ENCODE measurements at places on chromosomes 12 and 14. TPM values are rescaled to one million over a fixed set of nuclear protein-coding genes. Genes with fewer than 3 reads are reported as not detected.
A peak's percentile ranks its signal among the peaks of the same experiment; 100 is the strongest.

DNA sequence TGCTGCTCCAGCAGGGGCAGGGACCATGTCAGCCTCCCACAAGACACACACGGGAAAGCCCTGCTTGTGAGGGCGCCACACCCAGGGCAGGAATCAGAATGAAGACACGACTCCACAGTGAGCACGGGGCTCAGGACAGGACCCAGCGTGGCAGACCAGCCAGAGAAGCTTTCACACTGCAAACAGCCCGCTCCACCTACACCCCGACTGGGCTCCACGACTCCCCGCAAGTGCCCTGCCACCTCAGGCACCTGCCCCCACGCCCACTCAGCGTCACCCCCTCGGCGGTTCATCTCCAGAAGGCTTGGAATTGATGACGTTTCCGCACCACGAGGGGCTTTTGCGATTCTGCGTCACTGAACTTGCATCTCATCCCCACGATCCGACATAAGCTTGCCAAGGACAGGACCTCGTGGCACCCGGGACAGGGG is 91.1 kb downstream of the FBXL14 start:
- peaks cover 3% of the 10 kb centered on the region for H3K4me1 ChIP-seq
- H3K27ac ChIP-seq, result no peak overlapping the region
- no peak for DNase-seq
- H3K36me3 ChIP-seq, result no peaks in the 10 kb centered on the region
- no peaks in the 10 kb centered on the region for H3K27me3 ChIP-seq

Gene KLHDC1
- 3.4 TPM for total RNA-seq

DNA sequence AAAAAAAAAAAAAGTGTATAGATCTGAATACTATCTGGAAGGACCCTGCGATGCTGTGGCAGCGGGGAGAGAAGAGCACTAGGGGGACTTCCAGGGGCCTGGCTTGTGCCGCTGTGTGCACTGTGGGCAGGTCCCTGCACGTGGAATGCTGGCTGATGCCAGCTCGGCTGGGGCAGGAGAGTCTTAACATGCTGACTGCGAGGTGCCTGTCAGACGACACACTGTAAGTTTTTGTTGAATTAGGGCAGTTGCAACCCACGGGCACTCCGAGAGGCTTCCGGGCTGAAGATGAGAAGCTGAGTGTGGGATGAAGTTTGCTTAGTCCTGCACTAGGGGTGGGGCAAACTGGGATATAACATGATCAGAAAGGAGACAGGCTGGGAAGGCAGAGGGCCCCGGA is 10.7 kb downstream of the GLT1D1 start:
- peaks cover 5% of the 10 kb centered on the region for H3K4me1 ChIP-seq
- no peak for DNase-seq
- H3K36me3 ChIP-seq, result no peaks in the 10 kb centered on the region
- no peaks in the 10 kb centered on the region for H3K27me3 ChIP-seq

- H3K27me3 ChIP-seq, result no peaks in the 10 kb centered on the region
- no peaks in the 10 kb centered on the region for H3K36me3 ChIP-seq
- H3K4me3 ChIP-seq, result no peak overlapping the region
Measured at GRCh38 chr12:68119250-68119649, 40.3 kb downstream of the IFNG start.

DNA sequence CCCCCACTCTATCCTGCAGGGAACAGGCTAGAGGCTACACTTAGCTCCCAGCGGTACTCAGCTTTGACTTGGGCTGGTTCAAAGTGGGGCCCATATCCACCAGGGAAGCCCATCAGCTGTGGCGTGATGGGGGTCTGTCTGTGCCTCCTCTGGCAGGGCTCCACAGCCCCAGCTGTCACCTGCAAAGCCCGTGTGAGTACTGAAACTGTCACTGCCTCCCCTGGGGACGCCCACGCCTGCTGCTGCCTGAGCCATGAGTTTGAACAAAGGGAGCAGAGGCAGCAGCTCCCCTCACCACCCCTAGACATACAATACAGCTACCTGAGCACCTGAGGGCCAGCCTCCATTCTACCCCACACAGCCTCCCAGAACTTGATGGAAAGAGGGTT is 5.0 kb downstream of the REM2 start:
- DNase-seq, result no peak
- H3K36me3 ChIP-seq, result no peaks in the 10 kb centered on the region
- peak overlapping the region; percentile 55 for H3K4me3 ChIP-seq
- H3K27ac ChIP-seq, result no peak overlapping the region
- H3K27me3 ChIP-seq, result no peaks in the 10 kb centered on the region

Gene SDR9C7
- total RNA-seq, result 6.2 TPM

- no peaks in the 10 kb centered on the region for H3K36me3 ChIP-seq
- peak overlapping the region; percentile 71 for H3K4me3 ChIP-seq
- peaks cover 6% of the 10 kb centered on the region for H3K27me3 ChIP-seq
- peak; percentile 79 for DNase-seq
Measured at GRCh38 chr14:81436296-81437138, 36.4 kb upstream of the STON2 start.

DNA sequence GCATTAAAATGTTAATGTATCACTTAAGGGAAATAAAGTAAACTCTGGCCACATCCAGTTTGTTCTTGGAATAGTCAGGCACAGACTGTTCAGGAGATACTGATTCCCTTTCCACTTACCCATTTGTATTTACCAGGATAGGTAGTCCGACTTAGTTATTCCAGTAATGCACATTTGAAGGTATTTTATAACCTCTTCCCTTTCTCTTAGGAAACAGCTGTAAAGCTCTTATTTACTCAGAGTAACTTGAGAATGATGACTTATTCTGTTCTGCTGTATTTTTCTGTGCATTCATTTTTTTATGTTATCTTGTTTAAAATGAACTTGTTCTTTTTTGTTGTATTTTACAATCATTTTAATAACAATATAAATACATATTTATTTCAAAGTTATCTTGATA is 78.0 kb downstream of the METTL25 start:
- H3K4me3 ChIP-seq, result no peak overlapping the region
- no peaks in the 10 kb centered on the region for H3K4me1 ChIP-seq
- H3K27ac ChIP-seq, result no peak overlapping the region
- no peaks in the 10 kb centered on the region for H3K36me3 ChIP-seq
- DNase-seq, result no peak

GRCh38 chr12:111580737-111581136 is 18.4 kb downstream of the ATXN2 start:
- no peak overlapping the region for H3K4me3 ChIP-seq
- H3K27ac ChIP-seq, result no peak overlapping the region
- peaks cover 4% of the 10 kb centered on the region for H3K4me1 ChIP-seq
- no peaks in the 10 kb centered on the region for H3K27me3 ChIP-seq

Gene CMA1
- not detected for total RNA-seq

DNA sequence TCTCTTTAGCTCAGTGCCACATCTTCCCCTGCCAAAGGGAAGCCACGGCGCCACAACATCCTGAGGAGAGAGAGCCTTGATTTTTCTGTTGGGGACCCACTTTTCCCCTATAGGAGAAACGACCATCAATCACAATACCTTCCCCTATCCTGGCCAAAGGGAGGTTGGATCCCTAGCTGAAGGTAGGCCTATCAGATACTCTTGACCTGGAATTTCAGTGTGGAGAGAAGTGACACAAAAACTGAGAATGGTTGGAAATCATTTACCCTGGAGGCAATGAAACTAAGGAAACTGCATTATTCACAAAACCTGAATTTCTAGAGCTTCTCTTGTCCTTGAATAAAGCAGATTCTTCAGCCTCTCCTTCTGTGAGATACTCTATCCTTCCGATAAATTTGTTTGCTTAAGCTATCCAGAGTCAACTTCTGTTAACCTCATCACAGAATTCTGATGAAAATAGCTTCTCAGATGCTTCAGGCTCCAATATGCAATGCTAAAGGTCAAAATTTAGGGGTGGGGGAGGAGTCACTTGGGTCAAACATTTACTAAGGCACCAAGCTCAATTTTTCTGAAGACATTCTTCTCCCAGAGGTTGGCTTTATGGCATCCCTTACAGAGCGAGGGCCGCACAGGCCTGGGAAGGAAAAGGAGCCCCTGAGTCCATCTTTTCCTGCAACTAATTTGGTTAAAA is 27.0 kb upstream of the DUSP6 start:
- H3K4me3 ChIP-seq, result no peak overlapping the region
- no peaks in the 10 kb centered on the region for H3K27me3 ChIP-seq
- H3K27ac ChIP-seq, result no peak overlapping the region

DNA sequence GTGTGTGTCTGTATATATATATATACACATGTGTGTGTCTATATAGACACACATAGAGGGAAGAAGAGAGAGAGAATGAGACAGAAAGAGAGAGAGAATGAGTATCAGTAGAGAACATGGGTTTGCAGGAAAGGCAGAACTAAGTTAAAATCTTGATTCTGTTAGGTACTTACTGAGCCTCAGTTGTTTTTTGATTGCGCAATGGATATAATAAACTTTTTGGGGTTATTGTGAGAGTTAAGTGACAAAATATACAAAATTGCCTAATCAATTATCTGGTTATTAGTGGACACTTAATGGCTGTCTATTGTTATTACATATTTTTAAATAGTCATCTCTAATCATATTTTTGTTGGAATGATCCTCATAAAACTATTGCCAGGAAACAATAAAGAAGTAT is 169.0 kb downstream of the ETNK1 start:
- H3K27ac ChIP-seq, result no peak overlapping the region
- no peaks in the 10 kb centered on the region for H3K36me3 ChIP-seq
- no peaks in the 10 kb centered on the region for H3K4me1 ChIP-seq
- no peak overlapping the region for H3K4me3 ChIP-seq

DNA sequence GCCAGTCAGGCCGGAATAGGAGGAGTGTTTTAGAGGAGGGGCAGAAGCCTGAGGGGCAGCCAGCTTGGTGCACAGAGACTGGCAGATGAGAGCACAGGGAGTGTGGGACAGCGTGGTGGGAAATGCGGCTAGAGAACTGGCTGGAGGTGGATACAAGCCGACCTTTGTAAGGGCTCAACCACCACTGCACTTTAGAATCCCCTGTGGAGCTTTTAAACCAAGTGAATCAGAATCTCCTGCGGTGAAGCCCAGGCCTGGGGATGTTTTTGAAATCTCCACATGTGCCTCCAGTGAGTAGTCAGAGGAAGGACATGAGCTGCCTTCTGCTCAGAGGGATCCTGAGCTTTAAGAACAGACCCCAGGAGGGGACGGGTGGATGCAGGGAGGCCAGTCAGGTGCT is 10.9 kb upstream of the PCED1B start:
- H3K4me3 ChIP-seq, result no peak overlapping the region
- H3K36me3 ChIP-seq, result no peaks in the 10 kb centered on the region
- H3K4me1 ChIP-seq, result peaks cover 3% of the 10 kb centered on the region
- no peaks in the 10 kb centered on the region for H3K27me3 ChIP-seq
- DNase-seq, result no peak

DNA sequence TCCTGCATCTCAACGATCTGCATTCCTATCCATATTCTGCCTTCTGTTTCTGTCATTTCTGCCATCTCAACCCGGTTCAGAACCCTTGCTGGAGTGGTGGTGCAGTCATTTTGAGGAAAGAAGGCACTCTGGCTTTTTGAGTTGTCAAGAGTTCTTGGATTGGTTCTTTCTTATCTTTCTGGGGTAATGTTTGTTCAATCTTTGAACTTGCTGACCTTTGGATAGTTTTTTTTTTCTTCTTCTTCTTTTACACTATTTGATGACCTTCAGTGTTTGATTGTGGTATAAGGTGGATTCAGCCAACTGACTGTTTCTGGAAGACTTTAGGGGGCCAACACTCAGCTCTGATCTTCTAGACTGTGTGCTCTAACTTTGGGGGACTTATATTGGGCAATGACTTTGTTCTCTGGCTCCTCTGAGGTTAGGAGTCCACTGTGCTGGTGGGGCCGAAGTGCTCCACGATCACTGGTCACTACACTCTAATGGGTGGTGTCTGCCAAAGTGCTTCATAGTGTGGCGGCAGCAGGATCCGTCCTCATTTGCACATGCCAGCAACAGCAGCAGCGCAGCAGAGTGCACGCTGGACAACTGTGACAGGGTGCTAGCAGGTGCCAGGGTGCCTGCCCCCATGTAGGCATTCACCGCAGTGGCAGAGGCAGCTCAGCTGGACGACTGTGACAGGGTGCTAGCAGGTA is 255.8 kb downstream of the FBXL14 start:
- H3K27ac ChIP-seq, result no peak overlapping the region
- no peak overlapping the region for H3K4me3 ChIP-seq
- no peaks in the 10 kb centered on the region for H3K27me3 ChIP-seq
- no peak for DNase-seq

Gene MYO1A
- total RNA-seq, result 0.64 TPM

Gene CLEC14A
- total RNA-seq, result 18.9 TPM

Gene KMT2D
- total RNA-seq, result 88.1 TPM

DNA sequence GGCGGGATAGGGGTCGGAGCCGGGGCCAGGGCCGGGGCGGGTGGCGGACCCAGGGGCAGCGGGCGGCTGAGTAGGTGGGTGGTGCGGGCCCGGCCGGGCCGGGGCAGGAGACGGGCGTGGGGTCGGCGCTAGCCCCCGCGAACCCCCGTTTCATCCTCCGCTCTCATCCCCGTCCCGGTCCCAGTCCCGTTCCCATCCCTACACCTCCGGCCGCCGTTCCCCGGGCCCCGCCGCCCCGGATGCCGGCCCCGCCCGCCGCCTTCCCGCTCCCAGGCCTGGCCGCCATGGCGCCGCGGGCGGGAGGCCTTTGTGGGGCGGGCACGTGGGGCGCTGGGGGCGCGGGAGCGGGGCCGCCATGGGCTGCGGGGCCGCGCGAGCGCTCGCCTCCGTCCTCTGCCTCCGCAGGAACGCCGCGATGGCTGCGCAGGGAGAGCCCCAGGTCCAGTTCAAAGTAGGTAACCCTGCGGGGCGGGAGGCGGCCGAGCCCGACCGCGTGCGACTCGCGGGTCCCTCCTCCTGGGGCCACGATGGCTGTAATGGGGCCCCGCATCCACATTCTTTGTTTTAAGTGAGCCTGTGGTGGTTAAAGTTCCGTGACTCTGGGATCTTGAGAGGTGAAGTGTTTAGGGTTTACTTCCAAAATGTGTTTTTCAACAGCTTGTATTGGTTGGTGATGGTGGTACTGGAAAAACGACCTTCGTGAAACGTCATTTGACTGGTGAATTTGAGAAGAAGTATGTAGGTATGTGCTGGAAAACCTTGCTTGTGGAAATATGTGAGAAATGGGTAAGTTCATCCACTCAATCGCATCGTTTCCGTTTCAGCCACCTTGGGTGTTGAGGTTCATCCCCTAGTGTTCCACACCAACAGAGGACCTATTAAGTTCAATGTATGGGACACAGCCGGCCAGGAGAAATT is 572 bp downstream of the RAN start:
- peaks cover 27% of the 10 kb centered on the region for H3K4me1 ChIP-seq
- peaks cover 35% of the 10 kb centered on the region for H3K36me3 ChIP-seq
- peak overlapping the region; percentile 94 for H3K27ac ChIP-seq
- H3K4me3 ChIP-seq, result peak overlapping the region; percentile 87
- no peak for DNase-seq

Gene TMEM179
- not detected for total RNA-seq

Gene SDR39U1
- total RNA-seq, result 82.3 TPM

DNA sequence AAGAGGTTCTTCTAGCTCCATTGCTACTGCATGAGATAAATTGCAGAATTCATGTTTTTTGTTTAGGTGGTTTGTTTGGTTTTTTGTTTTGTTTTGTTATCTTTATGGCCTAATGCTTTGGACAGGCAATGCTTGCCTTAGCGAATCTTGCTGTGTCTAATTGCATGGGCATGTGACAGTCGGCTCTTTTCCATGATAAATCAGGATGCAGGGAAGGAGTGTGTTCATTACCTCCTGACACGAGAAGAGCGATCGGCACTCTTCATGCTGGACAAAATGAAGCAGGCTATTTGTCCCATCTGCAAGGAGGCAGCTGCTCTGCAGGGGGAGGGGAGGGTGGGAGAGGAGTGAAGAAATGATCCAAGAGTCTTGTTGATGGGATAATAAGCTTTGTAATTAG is 6.5 kb downstream of the CCDC60 start:
- no peak overlapping the region for H3K4me3 ChIP-seq
- H3K27ac ChIP-seq, result no peak overlapping the region
- no peaks in the 10 kb centered on the region for H3K36me3 ChIP-seq
- DNase-seq, result no peak
- H3K27me3 ChIP-seq, result peaks cover 11% of the 10 kb centered on the region

All from suprapubic skin (tissue), 4 donors.